D721Med (cell line): ENCODE measurements at places on chromosomes 3 and 15.
A peak's percentile ranks its signal among the peaks of the same experiment; 100 is the strongest.

DNA sequence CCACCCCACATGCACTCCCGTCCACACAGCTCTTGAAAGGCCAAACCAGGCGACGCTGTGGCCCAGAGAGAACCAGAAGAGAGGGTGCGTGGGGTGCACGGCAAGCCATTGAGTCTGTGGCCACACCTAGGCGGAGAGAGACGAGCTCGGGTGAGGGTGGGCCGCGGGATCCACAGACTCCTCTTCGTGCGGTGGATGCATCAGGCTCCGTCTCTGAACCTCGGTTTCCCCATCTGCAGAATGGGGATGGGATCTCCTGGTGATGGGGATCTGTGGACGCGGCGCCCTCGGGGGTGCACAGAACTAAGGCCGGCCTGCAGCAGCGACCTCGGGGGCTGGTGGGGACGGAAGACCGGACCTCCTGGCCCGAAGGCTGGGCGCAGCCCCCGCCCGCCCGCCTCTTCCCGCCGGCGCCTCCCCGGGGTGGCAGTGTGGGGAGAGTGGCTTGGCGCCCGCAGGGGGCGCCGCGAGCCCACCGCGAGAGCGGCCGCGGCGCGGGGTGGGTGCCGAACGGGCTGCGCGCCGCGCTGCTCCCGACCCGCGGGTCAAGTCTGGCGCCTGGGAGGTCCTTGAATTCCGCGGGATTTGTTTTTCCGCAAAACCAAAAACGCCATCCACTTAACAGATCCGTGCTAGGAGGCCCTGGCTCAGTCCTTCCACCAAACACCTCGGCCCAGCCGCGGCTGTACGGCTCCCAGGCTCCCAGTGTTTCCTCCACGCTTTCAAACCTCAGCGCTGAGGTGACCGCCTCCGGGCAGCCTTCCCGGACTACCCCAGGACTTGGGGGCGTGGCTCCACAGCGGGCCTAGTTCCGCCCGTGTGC is 13.2 kb upstream of the ADPGK start:
- peak; percentile 52 for DNase-seq

- no peak for DNase-seq
These were observed 43.3 kb downstream of the POMGNT2 start for GRCh38 chr3:43062564-43063040.

DNA sequence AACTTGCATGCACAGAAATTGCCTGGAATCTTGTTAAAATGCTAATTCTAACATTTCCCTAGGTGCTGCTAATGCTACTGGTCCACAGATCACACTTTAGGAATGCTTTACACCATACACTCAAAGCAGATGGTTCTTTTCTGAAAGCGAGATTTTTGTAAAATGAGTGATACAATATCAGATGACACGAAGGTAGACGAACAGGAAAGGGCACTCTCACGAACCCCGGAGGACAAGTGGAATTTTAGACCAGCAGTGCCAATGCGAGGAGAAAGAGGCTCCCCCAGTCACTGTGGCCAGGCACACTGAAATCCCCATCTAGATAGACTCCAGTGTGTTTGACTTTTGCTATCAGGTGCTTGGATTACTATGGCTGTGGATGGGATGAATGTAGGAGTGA is 21.0 kb downstream of the FAIM start:
- DNase-seq, result no peak

- no peak for DNase-seq
These were observed 76.0 kb upstream of the HACD2 start for GRCh38 chr3:123660900-123661299.

GRCh38 chr3:89628856-89629670 is 521.6 kb downstream of the EPHA3 start:
- no peak for DNase-seq

DNA sequence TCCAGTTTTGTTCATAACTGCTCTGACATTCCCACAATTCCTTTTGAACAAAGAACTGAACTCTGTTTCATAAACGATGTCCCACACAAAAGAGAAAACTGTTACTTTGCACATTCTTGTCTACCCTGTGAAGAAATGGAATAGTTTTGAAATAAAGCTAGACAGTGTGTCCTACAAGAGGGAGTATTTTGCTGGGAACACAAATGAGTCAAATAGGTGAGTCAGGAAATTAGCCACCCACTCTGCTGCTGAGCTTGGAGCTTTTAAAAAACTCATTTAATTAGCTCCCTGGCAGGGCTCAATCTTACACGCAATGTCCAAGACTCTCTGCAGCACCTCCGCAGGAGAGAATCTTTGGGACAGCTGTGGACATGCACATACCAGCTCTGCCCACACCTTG is 193.4 kb downstream of the SLC9A9 start:
- DNase-seq, result no peak

GRCh38 chr3:38186781-38187180 is 21.4 kb downstream of the OXSR1 start:
- no peak for DNase-seq

DNA sequence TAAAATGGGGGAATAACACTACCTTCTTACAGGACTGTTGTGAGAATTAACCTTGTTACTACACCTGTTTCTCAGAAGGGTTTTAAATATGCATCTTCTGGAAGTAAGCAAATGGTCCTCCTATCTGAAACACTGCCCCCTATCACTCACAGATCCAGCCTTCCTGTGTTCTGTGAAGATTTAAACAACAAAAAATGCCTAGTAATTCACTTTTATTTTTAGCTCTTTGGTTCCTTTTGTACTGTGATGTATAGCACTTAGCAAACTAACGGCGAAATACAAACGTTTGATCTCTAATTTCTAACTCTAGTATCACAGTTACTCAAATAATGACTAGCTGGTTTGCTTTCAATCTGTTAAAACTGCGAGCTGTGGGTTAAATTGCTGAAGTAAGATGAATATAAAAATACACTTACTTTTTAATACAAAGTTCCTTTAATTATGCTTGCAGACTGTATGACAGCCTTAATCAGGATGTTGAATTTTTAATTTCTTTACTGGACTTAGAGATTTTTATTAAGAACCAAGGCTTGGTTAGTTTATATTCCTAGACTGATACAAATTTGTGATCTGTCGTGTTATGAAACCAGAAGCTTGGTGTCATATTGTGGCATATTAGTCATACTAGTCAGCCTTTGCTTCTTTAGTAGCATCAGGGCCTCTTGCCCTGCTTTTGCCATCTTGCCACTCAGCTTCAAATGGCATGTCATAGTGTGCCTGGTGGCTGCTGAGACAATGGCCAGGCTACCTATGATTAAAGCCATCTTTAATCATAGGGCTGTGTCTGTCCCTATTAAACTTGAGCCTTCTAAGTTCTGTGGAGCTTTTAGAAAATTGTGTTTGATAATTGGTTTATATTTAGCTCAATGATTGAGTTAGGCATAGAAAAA is 9.2 kb downstream of the EIF3J start:
- no peak for DNase-seq

- no peak for DNase-seq
These were observed 785.2 kb downstream of the NR2F2 start for GRCh38 chr15:97115761-97116070.

- no peak for DNase-seq
These were observed 70.7 kb downstream of the IQSEC1 start for GRCh38 chr3:13002398-13003124.

DNA sequence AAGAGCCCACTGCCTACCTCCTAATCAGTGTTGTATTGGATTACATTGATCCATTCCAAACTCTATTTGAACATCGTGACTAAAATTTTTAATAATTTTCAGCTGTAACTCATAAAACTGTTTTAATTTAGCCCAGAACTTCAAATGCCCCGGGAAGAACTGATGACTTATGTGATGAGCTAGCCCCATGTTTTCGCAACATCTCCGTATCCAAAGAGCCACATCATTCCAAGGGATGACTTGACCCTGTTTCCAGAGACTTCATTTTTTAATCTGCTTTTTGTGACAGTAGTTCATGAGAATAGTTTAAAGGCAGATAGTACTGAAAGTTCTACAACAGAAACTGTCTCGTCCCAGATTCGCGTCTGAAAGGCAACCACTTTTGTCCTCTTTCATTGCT is 97.4 kb downstream of the STAC start:
- no peak for DNase-seq

GRCh38 chr15:64883997-64884511 is 27.6 kb upstream of the ANKDD1A start:
- no peak for DNase-seq

DNA sequence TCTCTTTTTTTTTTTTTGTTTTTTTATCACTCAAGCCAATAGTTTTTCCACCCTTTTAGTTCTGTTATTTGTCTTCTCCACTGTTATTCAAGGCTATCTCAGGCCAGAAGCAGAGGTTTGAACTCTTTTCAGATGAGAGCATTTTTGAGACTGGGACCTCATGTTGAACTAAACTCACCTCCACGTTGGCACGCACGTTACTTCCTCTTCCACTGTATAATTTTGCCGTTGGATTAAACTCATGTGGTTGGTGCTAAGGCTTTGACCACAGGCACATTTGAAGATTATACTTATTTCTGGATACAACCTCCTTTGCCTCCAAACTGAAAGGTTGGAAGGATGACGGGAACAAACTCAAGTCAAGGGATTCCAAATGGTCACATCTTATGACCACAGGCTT is 501.3 kb upstream of the TPRG1 start:
- DNase-seq, result no peak

DNA sequence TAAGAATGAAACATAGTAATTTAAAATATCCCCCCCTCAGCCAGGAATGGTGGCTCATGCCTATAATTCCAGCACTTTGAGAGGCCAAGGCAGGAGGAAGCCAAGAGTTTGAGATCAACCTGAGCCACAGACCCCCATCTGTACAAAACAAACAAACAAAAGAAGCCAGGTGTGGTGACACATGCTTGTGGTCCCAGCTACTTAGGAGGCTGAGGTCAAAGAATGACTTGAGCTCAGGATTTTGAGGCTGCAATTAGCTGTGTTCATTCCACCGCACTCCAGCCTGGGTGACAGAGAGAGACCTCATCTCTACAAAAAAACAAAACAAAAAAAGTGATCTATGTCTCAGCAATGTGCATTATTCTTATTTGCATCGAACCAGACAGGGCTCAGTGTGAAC is 800.8 kb downstream of the MCTP2 start:
- DNase-seq, result no peak

DNA sequence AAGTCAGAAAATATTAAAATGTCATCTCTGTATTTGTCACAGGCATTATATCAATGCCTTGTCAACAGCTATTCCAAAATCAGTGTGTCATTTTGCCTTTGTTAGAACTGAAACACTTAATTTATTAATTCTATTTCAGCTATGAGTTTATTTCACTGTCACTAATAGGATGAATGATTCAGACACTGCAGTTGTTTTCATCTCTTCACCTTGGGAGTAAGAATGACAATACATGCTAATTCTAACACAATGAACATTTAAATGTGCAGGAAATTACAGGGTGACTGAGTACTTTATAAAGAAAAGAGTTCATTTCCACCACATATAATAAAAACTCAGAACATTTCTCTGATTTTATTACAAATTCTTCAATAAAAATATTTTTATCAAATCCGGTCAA is 109.7 kb downstream of the P2RY1 start:
- no peak for DNase-seq

DNA sequence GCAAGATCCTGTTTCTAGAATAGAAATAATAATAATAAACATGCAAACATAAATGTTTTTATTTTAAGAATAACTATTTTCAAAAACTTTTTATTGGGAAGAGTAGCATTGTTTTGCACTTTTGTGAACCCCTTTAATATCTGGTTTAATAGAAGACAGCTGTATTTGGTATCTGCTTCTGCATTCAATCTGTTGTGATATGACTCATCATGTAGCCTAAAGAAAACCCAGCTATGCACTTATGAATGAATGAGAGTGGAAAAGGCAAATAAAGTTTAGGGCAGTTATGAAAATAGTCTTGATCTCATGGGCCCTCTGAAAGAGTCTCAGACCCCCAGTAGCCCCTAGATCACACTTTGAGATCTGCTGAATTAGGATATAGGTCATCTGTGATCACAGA is 100.4 kb upstream of the PPP2R3A start:
- DNase-seq, result no peak

GRCh38 chr15:41194444-41194843 is 36.1 kb downstream of the EXD1 start:
- no peak for DNase-seq

GRCh38 chr15:78023865-78024518 is 53.5 kb downstream of the TBC1D2B start:
- no peak for DNase-seq

- DNase-seq, result no peak
These were observed 66.8 kb upstream of the BCHE start for GRCh38 chr3:165903885-165904630.
